ENCODE measurements at places on chromosomes 4 and X.

DNA sequence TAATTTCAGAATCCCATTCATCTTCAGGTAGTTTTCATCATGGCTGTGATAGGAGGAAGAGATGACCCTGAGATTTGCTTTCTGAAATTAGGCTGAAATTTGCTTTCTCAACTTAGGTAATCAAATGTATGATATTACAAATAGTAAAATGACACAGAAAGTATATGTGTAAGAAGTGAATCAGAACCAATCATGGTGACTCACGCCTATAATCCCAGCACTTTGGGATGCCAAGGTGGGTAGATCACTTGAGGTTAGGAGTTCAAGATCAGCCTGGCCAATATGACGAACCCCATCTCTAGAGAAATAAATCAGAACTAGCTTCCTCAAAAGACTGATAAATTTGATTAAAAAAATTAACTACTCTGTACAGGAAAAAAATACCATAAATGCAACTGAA lies 555.4 kb downstream of the STPG2 start:
- DNase-seq: no peak

- DNase-seq: no peak
These were observed 34.7 kb upstream of the CYP2U1 start for GRCh38 chr4:107896646-107897045.

DNA sequence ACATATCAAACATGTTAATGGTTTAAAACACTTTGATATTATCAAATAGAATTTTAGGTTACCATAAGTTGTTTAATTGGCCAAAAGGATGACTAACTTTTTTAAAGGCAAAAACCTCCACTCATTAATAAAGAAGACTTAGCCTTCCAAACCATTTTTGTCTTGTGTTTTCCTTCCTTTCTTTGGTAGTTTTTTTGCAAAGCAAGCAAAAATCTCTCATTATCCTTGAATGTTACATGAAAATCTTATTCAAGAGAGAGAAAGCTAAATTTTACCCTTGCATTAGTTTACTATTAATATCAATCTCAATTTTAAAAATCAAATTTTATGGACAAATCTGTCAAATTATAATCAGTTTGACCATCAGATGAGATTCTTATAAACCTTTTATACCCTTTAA lies 419.5 kb downstream of the SPIN4 start:
- DNase-seq: no peak

GRCh38 chrX:72255445-72255844 lies 16.6 kb upstream of the ERCC6L start:
- DNase-seq: no peak

- DNase-seq: no peak
These were observed 149.9 kb downstream of the FGF16 start for GRCh38 chrX:77597090-77597489.

DNA sequence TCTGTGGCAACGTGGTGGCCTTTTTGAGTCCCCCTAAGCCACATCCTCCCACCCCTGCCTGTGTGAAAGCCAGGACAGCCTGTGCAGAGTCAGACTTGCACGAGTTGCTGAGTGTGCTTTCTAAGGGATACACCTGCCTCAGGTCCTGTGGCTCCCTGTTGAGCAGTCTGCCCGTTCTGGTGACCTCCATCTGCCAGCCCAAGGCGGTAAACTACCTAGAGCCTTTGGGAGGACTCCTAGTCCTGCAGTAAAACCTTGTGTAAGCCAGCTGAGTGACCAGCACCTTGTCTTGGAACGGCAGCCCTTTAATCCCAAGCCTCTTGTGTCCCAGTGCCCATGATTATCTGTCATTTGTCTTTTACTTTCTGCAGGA lies 69.3 kb downstream of the NBDY start:
- DNase-seq: no peak

DNA sequence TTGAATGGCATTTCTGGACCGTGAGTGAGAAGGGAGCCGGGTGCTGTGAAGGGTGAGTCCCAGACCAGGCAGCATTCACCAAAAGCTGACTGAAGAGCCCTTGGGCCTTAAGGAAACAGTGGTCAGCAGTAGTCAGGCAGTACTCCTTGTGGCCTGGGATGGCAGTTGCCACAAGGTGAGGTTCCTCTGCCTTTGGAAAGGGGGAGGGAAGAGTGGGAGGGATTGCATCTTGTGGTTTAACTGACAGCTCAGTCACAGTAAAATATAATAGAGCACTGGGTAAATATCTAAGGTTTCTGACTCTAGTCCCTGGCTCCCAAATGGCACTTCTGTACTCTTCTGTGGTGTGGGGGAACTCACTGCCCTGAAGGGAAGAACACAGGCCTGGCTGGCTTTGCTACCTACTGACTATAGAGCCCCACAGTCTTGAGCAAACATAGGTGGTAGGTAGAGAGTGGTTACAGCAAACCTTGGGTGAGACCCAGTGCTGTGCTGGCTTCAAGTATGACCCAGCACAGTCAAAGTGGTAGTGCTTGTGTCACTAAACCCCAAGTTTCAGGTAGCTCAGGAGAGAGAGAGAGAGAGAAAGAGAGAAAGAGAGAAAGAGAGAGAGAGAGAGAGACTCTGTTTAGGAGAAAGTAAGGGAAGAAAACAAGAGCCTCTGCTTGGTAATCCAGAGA lies 154.2 kb downstream of the TEX11 start:
- no peak for DNase-seq

GRCh38 chr4:1716065-1716945 lies 4.2 kb upstream of the SLBP start:
- no peak for DNase-seq

GRCh38 chr4:169397762-169398161 lies 127.0 kb upstream of the SH3RF1 start:
- no peak for DNase-seq

- DNase-seq: no peak
These were observed 45.4 kb downstream of the TIGD4 start for GRCh38 chr4:152734015-152734698.

DNA sequence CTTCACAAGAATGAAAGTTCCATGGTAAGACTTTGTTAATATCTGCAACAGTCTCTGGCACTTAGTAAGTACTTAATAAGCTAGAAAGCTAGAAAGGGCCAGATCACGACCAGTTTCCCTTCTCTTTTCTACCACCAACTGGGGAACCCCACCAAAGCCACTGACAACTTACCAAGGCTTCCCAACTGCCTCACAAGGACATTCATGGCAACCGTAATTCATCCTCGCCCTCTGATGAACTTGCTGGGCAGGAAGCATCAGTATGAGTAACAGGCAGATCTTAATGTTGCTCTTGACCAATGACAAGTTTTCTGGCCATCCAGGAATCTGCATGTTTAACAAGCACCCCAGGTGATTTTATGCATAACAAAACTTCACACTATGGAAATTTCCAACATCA lies 23.2 kb upstream of the ZCCHC13 start:
- DNase-seq: no peak

DNA sequence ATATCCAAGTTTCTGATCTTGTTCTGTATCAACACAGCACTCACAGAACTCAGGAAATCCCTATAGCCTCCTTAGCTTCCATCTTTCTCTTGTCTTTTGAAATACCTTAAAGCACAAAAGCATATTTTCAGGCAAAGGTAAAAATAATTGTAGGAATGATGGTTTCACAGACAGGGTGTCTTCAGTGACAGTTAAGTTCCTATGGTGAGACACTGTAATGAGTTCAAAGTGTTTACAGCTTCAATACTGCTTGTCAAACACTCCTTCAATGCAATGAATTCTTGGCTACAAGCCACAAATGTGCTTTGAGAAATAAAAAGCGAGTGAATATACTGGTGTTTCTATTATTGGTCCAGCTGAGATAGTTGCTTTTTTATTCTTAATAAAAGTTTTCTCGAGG lies 466.0 kb downstream of the DMD start:
- DNase-seq: no peak

DNA sequence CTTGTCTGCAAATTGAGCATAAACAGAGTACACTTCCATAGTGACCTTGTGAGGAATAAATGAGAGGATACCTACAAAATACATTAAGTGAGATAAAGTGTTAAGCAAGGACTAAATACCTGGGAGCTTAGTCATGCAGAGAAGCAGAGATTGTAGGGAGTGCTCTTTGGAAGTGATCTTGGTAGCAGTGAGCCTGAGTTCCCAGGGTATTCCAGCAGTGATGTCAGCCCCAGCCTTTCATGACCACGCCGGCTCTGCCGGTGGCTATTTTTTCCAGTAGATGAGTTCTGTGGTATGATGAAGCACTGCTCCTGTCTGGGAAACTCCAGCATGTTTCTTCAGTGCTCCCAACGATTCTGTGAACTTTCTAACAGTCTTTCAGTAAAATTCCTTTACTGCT lies 391.5 kb upstream of the IGFBP7 start:
- DNase-seq: no peak

- peak; percentile 48 for DNase-seq
These were observed 21.0 kb upstream of the BCORL1 start for GRCh38 chrX:129961180-129962083.

- DNase-seq: peak; percentile 63
These were observed 26.0 kb upstream of the YTHDC1 start for GRCh38 chr4:68375667-68376559.

- DNase-seq: peak; percentile 82
These were observed at the start of gene RASL11B for GRCh38 chr4:52861879-52862616. Gene RASL11B (plus strand): TSS chr4:52862317. CDS start chr4:52862508, 191 bp downstream.

- DNase-seq: no peak
These were observed 181.1 kb downstream of the DHX15 start for GRCh38 chr4:24403265-24403664.

DNA sequence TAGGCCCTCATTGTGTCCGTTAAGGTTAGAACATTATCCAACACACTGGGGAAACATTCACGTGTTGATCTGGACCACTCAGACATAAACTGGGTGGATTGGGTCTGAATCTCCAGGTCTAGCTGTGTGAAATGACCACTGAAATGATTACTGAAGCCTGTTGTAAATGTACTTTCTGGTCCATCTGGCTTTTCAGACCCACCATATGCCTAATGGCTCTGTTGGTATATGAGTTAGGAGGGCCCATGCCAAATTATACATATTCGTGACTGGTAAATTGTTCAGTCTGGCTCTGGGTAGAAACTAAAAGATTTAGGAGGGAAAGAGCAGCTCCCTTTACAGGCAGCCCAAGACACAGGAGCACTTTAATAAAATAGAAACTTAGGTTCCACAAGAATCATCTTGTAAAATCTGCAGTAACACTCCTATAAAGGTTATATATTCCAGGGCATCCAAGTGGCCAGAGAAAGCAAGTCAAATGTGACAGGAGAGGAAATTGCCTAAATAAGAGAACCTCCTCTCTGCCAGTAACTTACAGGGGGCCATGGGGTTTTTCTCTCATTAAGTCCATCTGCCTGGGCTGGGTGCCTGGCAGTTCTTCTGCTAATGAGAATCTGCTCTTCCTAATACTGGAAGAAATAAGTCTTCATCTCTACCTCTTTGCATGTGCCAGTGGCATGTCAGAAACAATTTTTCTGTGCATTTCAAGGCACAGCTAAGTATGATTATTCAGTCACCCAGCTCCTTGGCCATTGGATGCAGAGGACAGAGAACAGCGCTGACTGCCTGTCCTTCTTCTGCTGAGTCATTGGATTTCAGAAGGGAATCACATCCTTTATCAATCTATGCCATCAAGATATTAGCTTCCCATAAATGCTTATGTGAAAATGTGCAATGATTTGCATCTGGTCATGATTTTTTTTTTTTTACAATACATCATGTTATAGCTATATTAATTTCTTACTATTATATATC lies 112.6 kb downstream of the GLRA2 start:
- no peak for DNase-seq

DNA sequence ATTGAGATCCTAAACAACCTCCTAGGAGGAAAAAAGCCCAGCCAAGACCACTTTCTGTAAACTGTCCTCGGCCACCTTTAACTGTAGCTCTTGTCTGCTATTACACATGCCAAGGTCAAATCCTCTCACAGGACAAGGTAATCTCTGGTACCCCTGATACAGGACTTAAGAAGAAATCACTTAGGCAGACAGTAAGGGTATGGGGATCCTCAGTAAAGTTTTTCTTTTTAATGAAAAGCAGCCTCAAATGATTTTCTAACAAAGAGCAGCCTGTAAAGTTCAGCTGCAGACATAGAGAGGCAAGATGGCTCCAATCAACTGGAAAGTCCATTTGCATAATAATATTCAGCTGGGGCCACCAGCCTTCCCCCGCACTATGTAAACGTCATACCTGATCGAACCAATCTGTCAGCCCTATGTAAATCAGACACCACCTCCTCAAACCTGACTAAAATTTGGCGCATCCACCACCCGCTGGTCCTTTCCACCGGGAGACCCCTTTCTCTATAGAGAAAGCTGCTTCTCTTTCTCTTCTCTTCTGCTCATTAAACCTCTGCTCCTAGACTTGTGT lies 14.6 kb upstream of the MPP1 start:
- DNase-seq: no peak

DNA sequence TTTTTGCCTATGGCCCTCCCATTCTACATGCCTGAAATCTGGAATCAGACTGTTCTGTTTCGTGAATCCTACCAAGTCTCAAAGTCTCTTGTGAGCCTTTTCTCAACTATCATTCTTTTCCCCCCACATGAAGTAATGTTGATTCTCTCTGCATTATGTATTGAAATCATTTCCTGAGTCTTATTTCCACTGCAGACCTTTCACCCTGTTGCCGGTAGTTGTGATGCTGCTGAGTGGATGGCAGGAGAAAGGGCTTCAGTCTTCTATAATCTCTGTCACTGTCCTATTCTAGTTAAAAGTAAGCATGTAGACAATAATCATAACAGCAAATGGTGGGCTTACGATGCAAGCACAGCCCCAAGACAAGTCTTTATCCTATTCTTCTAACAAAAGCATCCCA lies 75.0 kb downstream of the TBC1D9 start:
- no peak for DNase-seq

DNA sequence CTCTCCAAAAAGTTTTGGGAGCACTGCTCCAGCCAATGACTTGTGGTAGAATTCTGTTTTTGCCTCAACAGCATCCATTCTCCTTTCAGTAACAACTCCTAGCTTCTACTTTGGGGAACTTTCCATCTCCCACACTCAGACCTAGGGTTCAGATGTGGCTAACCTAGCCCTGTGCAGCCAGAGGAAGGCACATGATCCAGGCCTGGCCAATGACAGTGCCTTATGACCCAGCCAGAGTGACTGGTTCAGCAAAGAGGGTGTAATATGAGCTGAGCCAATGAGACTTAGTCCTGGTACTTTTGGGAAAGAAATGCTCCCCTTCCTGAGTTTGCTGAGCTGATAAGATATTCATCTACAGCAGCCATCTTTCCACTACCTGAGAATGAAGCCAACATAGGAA lies 5.4 kb upstream of the USP46 start:
- no peak for DNase-seq

DNA sequence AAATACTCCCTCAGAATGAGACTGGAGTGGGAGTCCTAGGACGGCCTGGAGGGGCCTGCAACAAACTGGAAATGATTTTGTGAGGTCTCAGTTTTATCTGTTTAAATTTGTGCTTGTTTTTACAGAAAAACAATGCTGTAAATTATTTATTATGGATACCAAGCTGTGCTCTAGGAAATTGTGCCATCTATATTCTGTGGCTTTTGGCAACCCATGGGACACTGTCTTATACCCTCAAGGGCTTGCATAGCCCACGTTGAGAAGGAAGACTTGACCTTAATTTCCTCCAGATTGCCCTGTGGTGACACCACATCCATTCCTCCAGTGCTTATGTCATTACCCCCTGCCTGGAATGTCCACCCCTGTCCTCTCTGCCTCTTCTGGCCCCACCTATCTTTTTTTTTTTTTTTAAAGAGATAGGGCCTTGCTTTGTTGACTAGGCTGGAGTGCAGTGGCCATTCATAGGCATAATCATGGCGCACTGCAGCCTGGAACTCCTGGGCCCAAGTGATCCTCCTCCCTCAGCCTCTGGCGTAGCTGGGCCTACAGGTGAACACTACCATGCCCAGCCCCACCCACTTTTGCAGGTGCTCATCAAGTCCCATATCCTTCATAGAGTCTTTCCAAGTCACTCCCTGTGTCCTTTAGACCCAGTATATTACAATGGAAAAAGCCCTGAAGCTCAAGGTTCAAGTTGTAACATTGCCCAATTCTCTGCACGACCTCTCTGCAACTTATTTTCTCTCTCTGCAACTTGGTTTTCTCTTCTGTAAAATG lies 77.4 kb downstream of the HPRT1 start:
- no peak for DNase-seq

Measured in central memory CD4-positive, alpha-beta T cell (primary cell).